Left lobe of liver (tissue), 2 donors: ENCODE measurements at places on chromosomes 6 and 20. TPM values are rescaled to one million over a fixed set of nuclear protein-coding genes. Genes with fewer than 3 reads are reported as not detected.

BIRC7 gene
- not detected for total RNA-seq

RIMS1 gene
- not detected for total RNA-seq

BEND6 gene
- total RNA-seq, result not detected

KCNK16 gene
- not detected for total RNA-seq

GRCh38 chr20:21167261-21167660 lies 41.4 kb downstream of the KIZ start:
- DNase-seq, result no peak

- DNase-seq, result no peak
These were observed 71.3 kb downstream of the TFAP2B start for GRCh38 chr6:50889935-50890334.

DNA sequence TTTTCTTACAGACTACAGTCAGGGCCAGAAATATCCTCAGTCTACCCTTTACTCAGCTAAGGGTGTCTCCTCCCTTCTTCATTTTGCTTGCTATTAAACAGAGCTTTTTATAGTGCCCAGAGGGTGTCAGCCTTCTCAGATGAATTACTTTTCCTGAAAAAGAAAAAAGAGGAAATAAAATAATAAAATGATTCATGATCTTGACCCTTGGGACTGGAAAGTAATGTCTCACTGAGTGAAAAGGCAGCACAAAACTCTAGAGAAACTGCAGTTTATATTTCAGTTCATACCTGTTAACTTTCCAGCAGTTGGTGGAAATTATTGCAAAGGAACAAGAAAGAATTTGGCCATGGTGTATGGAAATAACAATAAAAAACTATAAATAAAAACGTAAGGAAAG lies 170.6 kb downstream of the IBTK start:
- no peak for DNase-seq

DNA sequence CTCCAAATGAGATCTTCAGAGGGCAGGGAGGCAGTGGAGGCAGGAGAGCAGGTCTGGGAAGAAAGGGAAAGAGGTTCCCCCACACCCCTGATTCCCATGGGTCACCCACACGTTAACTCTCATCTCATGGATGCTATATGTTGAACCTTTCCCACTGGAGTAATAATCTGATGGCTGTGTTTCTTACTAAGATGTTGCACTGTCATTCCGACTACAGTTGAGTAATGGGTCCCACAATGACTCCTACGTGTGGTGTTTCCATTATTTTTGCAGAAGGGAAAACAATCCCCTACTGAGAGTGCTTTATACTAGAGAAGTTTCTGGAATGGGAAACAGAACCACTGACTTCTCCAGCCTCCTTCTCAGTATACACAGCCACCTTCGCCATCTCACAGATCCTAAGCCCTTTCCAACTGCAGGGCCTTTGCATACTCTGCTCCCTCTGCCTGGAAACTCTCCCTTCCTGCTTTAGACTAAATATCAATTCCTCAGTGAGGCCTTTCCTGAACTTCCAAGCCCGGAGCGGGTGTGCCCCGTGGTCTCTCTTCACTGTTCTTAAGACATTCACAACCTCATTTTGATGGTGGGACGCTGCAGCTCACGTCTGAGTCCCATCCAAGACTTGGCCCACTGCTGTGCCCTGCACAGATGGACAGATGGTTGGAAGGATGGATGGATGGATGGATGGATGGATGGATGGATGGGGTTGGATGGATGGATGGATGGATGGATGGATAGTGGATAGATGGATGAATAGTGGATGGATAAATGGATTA lies 238.6 kb upstream of the PMEPA1 start:
- no peak for DNase-seq

DNA sequence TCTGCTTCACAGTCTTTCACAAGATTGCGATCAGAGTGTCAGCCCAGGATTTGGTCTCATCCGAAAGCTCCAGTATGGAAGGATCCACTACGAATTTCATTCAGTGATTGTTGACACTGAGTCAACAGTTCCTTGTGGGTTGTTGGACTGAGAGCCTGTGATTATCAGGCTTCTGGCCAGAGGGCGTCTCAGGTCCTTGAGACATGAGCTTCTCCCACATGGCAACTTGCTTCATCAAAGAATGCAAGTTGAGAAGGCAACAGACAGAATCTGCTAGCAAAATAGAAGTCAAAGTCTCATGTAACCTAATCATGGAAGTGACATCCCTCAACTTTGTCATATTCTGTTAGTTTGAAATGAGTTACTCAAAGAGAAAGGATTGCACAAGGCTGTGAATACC lies 40.5 kb upstream of the PKHD1 start:
- no peak for DNase-seq

GRCh38 chr6:116287689-116288282 lies 8.1 kb upstream of the TSPYL1 start:
- DNase-seq, result no peak

GRCh38 chr6:169702840-169703246 lies 917 bp downstream of the C6orf120 start:
- DNase-seq, result no peak
